ENCODE measurements at places on chromosomes 4 and X.

DNA sequence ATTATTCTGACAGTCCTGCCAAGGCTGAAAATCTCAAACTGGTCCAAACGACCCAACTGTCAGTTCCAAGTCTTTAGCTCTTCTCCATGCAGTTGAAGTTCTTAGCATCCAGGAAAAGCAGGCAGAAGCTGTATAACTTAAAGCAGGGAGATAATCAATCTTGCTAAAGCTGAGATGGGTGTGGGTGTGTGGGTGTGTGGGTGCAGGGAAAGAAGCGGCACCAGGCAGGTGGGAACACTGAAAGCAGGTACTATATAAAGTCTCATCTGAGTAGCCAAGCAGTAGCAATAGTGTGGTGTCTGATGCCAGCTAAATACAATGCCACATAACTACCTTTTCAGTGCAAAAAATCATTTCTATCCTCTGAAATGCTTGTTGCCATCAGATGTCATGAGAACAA lies 69.7 kb upstream of the EGFL6 start:
- no peak for DNase-seq

DNA sequence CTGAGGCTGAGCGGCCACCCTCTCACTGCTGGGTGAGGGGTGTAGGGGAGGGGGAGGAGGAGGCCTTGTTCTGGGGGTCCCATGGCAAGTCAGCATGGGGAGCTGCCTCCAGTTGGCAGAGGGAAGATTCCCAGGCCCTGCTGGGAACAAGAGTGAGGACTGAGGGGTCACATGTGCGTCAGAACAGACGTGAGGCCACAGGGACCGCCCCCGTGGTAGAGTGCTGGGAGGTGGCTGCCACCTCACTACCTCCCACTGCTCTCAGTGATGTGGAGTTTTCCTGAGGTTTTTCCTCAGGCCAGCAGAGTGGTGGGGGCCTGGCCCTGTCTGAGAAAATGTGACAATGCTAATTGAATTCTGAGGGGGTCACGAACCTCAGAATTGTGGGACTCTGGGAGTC lies 568 bp downstream of the MAGEC1 start:
- DNase-seq: no peak

DNA sequence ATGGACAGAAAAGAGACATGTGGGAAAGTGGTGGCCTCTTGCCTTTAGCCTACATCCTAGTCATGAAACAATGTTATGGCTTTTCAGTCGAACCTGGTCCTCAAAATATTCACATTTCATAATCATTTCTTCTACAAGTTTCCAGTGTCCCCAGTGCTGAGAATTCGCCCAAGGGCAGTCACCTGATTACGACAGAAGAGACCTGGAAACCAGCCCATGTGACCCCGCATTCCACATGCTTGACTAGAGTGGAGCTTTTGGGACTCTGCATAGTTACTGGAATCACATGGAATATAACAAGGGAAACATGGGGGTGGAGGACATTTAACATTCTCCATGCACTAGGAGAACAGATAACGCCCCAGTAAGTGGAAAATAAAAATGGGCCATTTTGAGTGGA lies 100.1 kb downstream of the PPARGC1A start:
- no peak for DNase-seq

GRCh38 chr4:117293784-117294183 lies 208.4 kb upstream of the TRAM1L1 start:
- DNase-seq: no peak

- no peak for DNase-seq
These were observed 54.5 kb downstream of the RS1 start for GRCh38 chrX:18617407-18617750.

- no peak for DNase-seq
These were observed 172.5 kb upstream of the CPEB2 start for GRCh38 chr4:14829795-14830194.

Data from psoas muscle (tissue), 8 donors.